ENCODE measurements at places on chromosomes 7 and 10.
A peak's percentile ranks its signal among the peaks of the same experiment; 100 is the strongest.

DNA sequence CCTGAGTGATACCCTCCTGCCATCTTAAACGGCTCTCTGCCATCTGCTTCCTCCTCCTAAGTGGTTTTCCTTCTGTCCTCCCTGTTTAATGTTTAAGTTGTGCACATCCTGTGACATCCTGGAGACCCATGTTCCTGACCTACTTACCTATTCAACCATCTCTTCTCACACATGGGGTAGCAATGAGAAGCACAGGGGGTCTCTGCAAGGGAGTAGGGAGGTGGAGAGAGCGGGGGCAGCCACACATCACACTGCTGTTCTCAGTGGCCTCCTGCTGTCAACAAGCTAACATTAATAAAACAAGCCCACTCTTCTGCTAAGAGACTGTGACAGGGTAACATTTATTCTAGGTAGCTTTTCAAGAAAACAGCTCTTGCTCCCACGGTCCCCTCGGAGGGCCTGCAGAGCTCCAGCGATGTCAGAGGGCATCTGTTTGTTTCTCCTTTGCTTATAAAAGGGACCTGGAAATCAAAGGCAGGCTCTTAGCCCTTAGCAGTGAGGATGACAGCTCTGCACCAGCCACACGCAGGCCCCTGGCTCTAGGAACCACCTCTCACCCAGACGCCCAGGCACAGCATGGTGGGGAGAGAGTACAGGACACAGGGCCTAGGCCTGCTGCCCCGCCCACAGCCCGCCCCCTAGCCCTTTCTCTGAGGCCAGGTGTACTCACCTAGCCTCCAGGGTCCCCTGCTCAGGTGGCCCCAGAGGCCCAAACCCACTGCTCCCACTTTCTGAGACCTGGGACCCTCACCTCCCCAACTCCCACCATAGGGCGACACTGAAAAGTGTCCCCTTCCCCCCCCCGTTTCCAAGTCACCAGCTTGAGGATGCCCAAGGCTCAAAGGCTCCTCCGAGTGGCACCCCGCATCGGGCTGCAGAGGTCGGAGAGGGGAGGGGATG lies 943 bp upstream of the SLC18A2 start:
- H3K27me3 ChIP-seq, result peaks cover 16% of the 10 kb centered on the region
- DNase-seq, result no peak
- H3K36me3 ChIP-seq, result no peaks in the 10 kb centered on the region
- no peak overlapping the region for H3K4me3 ChIP-seq

- H3K36me3 ChIP-seq, result no peaks in the 10 kb centered on the region
- H3K4me1 ChIP-seq, result no peaks in the 10 kb centered on the region
- H3K27me3 ChIP-seq, result no peaks in the 10 kb centered on the region
- DNase-seq, result no peak
These were observed 45.1 kb upstream of the CCNJ start for GRCh38 chr10:95998255-95998784.

DNA sequence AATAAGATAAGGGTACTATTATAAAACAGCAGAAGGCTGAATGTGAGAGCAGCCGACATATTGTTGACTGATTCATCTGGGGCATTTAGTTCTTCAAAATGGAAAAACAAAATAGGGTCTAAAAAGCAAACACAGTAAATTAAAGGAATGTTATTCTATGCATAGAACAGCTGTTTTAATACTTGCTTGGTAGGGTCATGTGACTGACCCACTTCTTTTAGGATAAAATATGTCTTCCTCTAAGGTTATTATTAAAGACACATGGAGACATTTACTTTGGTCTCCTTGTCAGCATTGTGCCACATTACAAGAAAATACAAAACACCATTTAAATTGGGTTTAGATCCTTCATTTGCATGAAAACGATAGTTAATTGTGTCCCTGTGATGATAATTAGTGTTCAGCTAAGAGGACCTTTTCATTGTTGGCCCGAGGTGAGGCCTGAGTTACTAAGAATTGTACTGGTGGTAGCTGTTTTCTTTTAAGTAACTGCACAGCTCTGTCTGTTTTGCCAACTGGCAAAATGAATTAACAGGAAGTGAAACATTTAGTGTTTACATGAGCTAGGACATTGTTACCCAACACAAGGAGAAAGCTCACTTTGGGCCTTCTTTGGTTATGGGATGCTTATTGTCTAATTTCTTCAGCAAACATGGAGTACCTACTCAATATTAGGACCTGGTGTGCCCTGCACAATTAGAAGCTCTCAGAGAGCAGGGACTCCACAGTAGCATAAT lies 764.4 kb downstream of the LRMDA start:
- DNase-seq, result no peak
- H3K27ac ChIP-seq, result no peak overlapping the region
- no peaks in the 10 kb centered on the region for H3K36me3 ChIP-seq
- no peak overlapping the region for H3K4me3 ChIP-seq
- no peaks in the 10 kb centered on the region for H3K27me3 ChIP-seq
- H3K4me1 ChIP-seq, result no peaks in the 10 kb centered on the region

DNA sequence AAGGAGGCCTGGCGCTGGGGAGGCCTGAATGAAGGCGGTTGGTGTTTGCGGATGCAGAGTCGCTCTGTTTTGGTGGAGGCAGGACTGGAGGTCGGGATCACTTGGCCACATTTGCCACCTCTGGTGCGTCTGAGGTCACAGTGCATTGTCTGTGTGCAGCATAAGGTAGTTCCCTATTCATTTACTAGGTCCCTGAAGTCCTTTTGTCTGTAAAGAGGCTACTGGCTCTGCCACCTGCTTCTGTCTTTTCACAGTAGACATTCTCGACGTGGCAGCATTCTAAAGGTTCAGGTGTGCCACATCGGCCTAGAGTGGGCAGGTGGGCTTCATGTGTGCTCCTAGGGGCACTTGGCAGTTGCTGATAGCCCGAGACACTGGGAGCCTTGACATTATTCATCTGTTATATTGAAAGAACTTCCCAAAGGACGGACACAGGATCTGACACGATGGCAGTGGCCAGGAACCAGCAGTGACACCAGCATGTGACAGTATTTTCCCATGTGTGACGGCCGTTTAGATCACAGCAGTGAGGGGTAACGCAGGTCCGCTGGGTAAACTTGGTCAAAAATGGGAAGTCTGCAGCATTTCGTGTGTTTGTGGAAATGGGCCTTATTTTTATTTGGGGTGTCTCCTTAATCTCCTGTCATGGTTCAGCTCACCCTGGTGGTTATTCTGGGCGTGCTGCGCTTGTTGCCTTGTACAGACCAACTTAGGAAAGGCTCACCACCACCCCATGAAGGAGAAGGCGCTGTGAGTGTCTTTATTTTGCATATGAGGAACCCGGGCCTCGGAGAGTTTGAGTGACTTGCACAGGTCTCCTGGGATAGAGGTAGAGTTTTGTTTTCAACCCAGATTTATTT lies 5.9 kb downstream of the MGMT start:
- H3K4me1 ChIP-seq, result no peaks in the 10 kb centered on the region
- H3K27me3 ChIP-seq, result no peaks in the 10 kb centered on the region
- no peak for DNase-seq
- no peak overlapping the region for H3K4me3 ChIP-seq

- no peaks in the 10 kb centered on the region for H3K27me3 ChIP-seq
- no peak for DNase-seq
- peak overlapping the region; percentile 14 for H3K4me3 ChIP-seq
- H3K36me3 ChIP-seq, result no peaks in the 10 kb centered on the region
- peaks cover 69% of the 10 kb centered on the region for H3K4me1 ChIP-seq
These were observed 4.6 kb downstream of the DUSP5 start for GRCh38 chr10:110502072-110502845.

DNA sequence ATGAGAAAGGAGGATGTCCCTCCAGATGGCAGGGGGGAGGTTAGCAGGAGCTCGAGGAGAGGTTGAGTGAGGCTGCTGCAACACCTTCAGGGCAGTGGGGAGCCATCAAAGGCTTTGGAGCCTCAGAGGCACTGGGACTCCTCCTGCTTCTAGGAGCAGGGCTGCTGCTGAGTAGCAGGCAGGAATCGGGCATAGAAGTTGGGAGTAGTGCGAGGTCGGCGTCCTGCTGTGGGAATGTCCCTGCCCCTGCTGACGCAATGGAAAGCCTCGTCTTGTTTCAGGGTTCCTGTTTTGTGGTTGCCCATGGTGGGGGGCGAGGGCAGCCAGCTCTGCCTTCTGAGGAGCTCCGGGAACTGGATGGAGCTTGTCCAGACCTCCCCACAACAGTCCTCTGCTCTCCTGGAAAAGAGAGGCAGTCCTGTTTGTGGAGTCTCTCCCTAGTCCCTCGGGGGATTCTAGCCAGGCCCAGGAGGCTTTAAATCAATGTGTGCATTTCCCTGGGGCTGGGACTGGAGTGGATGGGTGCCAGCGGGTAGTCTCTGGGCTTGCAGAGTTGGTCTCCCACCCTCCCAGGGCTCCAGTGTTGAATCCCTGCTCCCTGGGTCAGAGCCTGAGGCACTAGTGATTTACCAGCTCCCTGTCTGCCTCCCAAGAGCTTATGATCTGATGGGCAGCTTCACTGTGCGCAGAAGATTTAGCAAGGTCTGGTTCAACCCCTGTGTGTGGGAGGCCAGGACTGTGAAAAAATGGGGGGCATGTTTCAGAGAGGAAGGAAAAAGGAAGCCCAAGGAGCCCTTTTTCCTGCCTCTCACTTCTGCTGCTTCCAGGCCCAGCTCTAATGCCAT lies 98.7 kb upstream of the PPIF start:
- H3K4me3 ChIP-seq, result no peak overlapping the region
- DNase-seq, result no peak
- H3K4me1 ChIP-seq, result peaks cover 36% of the 10 kb centered on the region
- H3K36me3 ChIP-seq, result peaks cover 4% of the 10 kb centered on the region
- no peak overlapping the region for H3K27ac ChIP-seq
- H3K27me3 ChIP-seq, result no peaks in the 10 kb centered on the region

DNA sequence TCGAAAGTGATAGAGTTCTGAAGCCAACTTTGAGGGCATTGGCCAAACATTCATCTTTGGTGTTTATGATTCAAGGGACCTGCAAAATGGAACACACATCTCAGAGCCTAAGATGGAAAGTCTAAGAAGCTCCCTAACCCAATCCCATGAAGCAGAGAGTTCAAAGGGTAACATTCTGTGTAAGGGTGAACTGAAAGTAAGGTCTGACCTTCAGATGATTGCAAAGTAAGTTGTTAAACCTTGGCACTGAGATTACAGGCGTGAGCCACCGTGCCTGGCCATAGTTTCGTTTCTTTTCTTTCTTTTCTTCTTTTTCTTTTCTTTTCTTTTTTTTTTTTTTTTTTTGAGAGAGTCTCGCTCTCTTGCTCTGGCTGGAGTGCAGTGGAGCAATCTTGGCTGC lies 2.2 kb downstream of the ZNF212 start:
- H3K4me3 ChIP-seq, result no peak overlapping the region
- H3K36me3 ChIP-seq, result no peaks in the 10 kb centered on the region
- H3K4me1 ChIP-seq, result peaks cover 9% of the 10 kb centered on the region
- H3K27me3 ChIP-seq, result no peaks in the 10 kb centered on the region
- no peak overlapping the region for H3K27ac ChIP-seq

All from endothelial cell of umbilical vein (primary cell).